Central memory CD4-positive, alpha-beta T cell (primary cell): ENCODE measurements at places on chromosomes 1 and 21.

DNA sequence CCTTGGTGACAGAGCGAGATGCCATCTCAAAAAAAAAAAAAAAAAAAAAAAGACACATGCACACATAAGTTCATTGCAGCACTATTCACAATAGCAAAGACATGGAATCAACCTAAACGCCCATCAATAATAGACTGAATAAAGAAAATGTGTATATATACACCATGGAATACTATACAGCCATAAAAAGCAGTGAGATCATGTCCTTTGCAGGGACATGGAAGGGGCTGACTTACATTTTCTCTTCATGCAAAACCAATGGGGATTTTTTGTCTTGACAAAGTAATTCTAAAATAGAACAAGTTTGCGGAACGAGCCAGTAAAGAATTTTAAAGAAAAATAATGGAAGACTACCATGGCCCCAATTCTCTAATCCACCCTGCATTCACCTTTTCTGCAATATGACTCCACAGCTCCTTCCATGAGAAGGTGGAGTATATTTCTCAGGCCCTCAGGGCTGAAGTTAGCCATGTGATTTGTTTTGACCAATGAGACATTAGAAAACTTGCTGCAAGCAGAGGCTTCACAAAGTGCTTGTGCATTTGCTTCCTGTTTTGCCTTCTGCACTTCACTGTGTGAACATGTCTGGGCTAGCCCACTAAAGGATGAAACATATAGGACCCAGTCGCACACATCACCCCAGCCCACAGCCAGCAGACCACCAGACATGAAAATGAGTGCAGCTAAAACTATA, 78.8 kb upstream of the NR5A2 start:
- no peak for DNase-seq

DNA sequence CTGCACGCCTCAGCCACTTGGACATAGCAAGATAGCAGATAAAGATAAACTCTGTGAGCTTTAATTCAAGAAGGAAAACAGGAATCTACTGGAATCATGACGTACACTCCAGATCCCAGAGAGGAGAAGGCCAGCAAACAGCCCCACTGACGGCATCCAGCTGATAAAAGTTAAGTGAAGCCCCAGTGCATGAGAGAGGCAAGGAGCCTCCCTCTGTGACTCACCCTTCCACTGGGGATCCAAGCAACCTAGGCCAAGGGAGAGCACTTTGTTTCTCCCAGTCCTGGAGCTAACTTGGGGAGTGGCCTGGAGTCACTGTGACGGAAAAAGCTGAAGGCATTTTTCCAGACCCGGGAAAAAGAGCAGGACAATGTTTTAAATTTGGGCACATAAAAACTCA, 270.0 kb downstream of the AKT3 start:
- no peak for DNase-seq

DNA sequence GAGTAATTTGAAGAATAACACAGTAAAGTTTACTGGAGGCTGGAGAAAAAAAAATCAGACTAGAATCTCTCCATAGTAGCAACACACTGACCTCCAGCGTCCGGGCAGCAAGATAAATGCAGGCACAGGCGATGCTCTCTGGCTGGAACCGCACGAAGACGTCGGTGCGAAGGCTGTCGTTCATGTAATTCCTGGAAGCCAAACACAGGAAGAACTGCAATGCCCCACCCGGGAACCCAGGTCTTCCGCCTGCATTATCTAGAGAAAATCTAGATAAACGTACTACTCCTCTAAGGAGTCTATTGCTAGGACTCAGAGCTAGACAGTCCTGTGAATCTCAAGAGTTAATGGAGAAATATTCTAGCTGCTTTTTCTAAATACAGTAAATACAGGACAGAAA, 8.5 kb downstream of the CCNL2 start:
- no peak for DNase-seq

GRCh38 chr1:85344256-85344694, 67.8 kb upstream of the BCL10 start:
- no peak for DNase-seq

GRCh38 chr1:51714374-51715019, 97.6 kb downstream of the OSBPL9 start:
- no peak for DNase-seq

DNA sequence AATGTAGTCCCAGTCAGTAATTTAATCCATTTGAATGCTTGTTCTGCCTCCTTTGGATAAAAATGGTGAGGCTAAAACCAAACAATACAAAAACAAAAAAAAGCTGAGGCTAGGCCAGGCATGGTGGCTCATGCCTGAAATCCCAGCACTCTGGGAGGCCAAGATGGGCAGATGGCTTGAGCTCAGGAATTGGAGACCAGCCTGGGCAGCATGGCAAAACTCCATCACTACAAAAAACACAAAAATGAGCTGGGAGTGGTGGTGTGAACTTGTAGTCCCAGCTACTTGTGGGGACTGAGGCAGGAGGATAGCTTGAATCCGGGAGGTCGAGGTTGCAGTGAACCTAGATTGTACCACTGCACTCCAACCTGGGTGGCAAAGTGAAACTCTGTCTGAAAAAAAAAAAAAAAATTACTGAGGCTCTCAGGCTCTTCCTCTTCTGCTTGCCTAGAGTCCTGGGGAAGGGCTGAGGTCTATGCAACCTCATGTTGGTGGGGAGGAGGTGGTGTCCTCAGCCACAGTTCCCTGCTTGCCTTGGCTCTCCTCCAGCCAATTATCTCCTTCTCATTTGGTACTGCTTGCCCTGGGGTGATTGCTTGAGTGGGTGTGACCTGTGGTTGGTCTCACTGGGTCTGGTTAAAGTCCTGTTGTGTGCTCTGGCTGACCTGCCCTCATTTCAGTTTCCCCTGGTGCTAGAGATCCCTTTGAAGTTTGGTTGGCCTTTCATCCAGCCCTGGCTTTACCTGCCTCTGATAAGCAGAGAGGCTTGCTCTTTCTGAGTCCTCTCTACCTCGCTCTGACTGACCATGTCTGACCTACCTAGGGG, 20.9 kb downstream of the S1PR1 start:
- peak; percentile 53 for DNase-seq

- DNase-seq, result peak; percentile 88
These were observed at the start of gene TSTD1 for GRCh38 chr1:161038523-161039153. Gene TSTD1, minus strand, starts transcription at chr1:161038964. Its CDS starts 75 bp downstream, at chr1:161038889.

DNA sequence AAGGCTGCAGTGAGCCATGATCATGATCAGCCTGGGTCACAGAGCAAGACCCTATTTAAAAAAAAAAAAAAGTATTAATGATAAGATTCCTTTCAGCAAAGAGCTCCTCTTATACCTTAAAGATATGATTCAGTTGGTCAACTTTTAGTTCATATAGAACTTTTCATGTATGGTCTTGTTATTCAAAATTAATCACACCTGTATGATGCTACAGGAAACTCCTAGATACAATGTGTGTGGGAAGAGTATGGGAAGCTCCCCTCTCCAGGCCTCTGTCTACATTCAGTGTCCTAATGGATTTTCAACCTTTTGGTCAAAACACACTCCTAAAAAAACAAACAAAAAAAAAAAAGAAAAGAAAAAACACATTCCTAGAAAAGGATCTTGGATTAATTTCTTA, 17.1 kb downstream of the MR1 start:
- no peak for DNase-seq

- DNase-seq, result no peak
These were observed 11.8 kb upstream of the DENND1B start for GRCh38 chr1:197787056-197787455.
